ENCODE measurements at places on chromosomes 12 and 14. TPM values are rescaled to one million over a fixed set of nuclear protein-coding genes. Genes with fewer than 3 reads are reported as not detected.

The GSC gene
- total RNA-seq: not detected

The SLC41A2 gene
- total RNA-seq: 14.6 TPM

The APPL2 gene
- total RNA-seq: 95.2 TPM

The TAS2R9 gene
- total RNA-seq: not detected

The ACSS3 gene
- 8.2 TPM for total RNA-seq

The CIT gene
- total RNA-seq: 7.6 TPM

The KRT7 gene
- total RNA-seq: 176 TPM

The GSG1 gene
- total RNA-seq: not detected

- DNase-seq: no peak
Observed at GRCh38 chr12:85681333-85681732, 154.9 kb downstream of the RASSF9 start.

GRCh38 chr12:84412226-84412625 lies 500.4 kb downstream of the SLC6A15 start:
- no peak for DNase-seq

- DNase-seq: peak; percentile 48
Observed at GRCh38 chr14:103308717-103309616, 25.1 kb upstream of the EIF5 start.

DNA sequence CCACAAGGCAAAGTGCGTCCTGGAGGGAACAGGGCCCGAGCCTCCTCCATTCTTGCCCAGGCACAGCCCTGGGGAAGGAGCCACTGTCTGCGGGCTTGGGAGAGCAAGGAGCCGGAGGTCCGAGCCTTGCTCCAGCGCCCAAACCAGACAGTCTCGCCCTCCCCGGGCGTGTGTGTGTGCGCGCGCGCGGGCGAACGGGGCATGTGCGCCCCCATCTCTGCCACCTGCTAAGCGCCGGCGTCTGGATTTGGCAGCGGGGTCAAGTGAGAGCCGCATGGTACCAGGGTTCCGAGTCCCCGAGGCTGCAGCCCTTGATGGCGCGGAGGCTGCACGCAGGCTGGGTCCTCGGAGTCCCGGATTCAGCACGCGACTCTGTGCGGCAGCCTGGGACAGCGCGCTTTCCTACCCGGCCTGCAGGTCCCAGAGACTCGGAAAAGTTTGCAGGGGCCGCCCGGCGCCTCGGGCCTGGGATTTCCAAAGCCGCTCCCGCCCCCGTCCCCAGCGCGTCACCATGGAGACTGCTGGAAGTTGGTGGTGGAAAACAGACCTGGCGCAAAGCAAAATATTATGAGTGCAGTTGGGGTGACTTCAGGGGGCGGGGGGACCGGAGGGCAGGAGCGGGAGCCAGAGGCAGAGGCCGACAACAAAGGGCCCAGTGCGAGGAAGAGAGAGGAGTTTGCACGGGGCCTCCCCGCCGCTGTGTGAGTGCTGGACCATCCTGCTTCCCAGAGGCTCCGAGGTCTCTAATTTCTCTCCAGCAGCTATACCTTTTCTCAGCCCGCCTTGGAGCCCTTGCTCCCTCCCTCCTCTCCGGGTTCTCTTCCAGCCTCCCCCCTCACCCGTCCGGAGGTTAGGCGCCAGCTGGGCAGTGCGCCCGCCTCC lies 4.2 kb downstream of the RFX4 start:
- DNase-seq: no peak

GRCh38 chr12:4918950-4919660 lies 9.4 kb downstream of the KCNA1 start:
- no peak for DNase-seq

DNA sequence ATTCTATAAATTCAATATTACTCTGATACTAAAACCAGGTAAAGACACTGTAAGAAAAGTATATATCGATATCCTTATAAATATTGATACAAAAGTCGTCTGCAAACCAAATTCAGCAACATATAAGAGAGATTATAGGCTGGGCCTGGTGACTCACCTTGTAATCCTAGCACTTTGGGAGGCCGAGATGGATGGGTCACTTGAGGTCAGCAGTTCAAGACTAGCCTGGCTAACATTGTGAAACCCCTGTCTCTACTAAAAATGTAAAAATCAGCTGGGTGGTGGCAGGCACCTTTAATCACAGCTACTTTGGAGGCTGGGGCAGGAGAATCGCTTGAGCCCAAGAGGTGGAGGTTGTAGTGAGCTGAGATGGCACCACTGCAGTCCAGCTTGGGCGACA lies 13.5 kb upstream of the TUBA1C start:
- no peak for DNase-seq

- DNase-seq: no peak
Observed at GRCh38 chr14:98227000-98227726, 1044.8 kb downstream of the BCL11B start.

- DNase-seq: no peak
Observed at GRCh38 chr12:47296828-47297227, 217.1 kb upstream of the AMIGO2 start.

DNA sequence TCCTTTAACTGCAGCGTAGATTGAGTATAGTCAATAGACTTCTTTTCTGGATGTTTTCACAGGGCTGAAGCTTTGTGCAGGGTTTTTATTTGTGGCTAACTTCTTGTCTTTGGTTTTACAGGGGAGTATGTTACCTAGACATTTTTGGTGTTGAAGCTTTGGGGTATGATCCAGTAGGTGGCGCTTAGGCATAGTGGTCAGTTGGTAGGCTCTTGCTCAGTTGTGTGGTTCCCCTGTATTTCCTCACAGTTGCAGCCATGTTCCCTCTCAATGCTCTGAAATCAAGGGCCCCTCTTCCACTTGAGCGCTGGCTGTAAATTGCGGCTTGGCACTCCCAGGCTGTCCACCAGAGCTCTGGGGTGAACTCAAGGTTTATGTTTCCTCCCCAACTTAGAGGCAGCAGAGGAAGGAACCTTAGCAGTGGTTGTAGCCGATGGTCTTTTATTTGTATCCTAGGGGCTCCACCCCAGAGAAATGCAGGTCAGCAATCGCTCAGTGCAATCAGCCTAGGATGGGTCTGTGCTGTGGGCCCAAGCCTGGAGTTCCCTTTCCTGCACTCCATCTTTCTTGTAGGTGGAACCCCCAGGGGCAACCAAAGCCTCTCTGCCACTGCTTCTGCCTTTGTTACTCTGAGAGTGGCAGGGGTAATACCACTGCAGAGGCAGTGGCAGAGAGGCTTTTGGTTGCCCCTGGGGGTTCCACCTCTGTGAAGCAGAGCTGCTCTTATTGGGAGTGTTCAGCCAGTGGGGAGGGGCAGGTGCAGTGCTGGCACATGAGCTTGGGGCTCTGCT lies 55.1 kb downstream of the CMAS start:
- no peak for DNase-seq

DNA sequence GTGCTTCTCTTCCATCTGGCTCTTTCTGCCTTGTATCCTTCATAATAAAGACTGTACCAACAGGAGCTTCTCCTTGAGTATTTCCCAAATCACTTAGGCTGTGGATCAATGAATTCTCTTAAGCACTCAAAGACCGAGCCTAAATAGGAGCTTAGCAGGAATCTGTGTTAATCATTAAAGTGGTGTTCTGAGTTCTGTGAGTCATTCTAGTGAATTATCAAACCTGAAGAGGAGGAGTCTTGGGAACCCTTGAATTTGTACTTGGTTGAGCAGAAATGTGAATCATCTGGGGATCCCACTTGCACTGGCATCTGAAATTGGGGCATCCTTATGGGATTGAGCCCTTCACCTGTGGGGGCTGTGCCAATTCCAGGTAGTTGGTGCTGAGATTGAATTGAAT lies 946.2 kb downstream of the BCL11B start:
- no peak for DNase-seq

DNA sequence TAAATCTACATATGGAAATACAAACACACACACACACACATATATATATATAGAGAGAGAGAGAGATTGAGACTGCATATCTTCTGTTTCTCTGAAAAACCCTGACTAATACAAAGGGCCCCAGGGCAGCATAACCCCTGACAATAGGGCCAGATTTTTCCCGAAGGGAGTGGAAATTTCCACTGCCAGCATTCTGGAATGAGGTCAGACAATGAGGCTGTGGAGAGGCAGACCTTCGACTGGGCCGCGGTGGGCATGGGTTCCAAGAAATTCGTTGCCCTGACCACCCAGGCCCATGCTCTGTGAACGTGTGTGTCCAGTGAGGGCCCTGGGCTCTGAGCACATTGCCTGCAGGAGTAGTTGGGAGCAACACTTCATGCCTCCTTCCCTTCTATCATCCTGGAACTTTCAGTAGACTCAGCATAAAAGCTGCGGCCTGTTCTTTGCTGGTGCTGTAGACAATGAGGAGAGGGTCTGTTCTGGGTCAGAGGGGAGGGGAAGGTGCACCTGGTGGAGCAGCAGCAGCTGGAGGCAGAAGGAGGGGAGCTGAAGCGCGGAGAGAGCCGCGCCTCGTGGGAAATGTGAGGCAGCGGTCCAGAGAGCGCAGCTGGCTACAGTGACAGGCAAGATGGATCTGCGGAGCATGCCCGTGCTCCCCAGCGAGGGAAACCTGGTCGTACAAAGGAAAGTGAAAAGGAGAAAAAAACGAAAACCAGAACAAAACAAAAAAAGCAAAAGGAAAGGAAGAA lies 25.6 kb upstream of the CCDC60 start:
- no peak for DNase-seq

- no peak for DNase-seq
Observed at GRCh38 chr14:104751539-104752422, 1.2 kb upstream of the SIVA1 start.

DNA sequence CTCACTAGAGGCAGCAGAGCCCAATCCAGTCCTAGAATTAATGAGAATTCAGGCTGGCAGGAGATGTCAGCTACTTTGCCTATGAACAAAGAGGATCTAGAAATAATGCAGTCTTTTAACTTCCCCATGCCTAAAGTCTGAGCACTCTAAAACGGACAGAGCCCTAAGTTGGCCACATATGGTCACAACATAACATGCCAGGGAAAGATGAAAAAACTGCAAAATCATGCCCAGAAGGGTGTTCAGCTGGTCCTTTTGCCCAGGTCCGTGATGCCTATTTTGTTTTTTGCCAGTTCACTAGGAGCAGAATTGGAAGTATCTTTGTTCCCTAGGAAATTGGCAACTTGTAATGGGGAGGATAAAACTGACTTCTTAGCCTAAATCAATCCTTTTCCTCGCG lies 20.3 kb upstream of the LMNTD1 start:
- DNase-seq: no peak

DNA sequence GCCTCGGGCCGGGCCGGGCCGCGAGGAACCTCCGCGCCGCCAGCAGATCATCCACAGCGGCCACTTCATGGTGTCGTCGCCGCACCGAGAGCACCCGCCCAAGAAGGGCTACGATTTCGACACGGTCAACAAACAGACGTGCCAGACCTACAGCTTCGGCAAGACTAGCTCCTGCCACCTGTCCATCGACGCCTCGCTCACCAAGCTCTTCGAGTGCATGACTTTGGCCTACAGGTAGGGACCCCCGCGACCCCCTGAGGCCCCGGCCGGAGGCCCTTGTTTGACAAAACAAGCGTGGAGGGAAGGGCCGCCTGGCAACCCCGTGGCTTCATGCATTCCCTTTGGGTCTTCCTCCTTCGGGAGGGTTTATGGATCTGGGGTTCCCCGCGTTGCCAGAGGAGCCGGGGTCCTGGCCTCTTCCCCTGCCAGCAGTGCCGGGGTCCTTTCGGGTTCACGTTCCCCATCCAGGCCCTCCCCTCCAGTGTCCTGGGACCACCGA lies 526 bp downstream of the MLXIP start:
- DNase-seq: peak; percentile 75

DNA sequence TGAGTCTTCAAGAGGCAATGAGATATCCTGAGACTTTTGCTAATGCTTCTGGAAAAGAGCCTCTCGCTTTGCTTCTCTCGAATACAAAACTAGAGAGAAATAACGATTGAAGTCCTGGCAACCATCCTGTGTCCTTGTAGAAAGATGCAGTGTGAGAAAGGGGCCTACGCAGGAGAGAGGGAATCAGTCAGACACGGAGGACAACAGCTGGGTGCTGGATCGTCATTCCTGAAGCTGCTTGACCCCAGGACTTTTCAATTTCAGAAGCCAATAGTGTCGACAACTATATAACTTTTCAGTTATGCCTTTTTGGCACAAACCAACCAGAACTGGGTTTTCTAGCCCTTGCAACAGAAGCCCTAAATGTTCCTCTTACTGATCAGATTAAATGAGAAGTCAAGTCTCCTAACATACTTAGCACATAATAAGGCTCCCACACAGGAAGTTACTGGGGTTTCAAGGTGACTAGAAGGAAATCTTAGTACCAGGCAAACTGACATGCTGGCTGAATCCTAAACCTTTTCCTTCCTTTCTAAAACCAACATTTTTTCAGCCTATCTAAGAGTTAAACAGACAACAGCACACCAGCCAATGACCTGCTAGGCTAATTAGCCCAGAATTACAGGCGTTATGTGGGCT lies 755.6 kb downstream of the MED13L start:
- DNase-seq: no peak

DNA sequence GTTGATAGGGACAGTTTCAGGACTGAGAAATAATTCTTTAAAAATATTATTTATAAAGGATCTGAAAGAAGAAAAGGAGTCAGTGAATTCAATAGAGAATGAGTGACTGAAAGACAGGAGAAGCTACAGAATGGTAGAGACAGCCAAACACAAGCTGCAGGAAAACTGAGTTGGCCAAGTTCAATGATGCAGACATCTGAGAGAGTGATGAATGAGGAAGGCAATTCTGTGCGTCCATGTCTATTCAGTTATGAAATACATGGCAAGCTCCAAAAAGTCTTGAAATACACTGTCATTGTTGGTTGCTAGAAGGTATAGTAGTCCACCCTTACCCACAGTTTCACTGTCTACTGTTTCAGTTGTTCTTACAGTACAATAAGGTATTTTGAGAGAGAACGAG lies 6.8 kb downstream of the LRRC74A start:
- no peak for DNase-seq

GRCh38 chr12:45975506-45975905 lies 14.9 kb downstream of the SCAF11 start:
- DNase-seq: no peak

DNA sequence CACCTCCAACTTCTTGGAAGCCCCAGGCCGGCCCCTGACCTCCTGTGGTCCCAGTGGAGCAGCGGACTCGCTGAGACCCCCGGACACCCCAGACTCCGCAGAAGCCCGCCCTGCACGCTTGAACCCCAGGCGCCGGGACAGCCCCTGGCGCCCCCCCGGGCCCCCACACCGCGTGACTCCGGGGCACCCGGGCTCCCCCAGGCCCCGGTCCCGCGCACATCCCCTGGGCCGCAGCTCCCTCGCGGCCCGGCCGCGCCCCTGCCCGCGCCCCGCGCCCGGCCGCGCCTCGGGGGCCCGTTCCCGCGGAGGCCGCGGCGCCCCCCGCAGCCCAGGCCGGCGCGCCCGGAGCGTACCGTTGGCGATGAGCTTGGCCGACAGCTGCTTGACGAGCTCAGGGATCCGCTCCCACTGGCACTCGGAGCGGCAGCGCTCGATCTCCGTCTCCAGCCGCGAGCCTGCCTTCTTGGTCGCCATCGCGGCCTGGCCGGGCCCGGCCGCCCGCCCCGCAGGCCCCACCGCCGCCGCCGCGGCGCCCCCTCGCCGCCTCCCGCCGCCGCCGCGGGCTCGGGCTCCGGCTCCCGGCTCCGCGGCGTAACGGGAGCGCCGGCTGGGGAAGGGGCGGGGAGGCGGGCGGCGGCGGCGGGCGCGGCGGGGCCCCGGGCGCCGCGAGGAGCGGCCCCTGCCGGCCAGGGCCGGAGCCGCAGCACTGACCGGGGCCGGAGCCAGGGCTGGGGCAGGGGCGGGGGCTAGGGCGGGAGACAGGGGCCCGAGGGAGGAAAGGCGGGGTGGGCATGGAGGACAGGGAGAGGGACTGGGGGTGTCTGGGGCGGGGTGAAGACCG lies at the start of gene TTC7B:
TSS of gene TTC7B (minus strand) at position 609 of the 841 bp plus-strand sequence. CDS start at position 474, 135 bp downstream.
- DNase-seq: no peak

Measured in suprapubic skin (tissue), 4 donors.